ENCODE measurements at places on chromosomes 1 and 21.

- peak; percentile 16 for DNase-seq
Measured at GRCh38 chr1:150165622-150166612, 16.2 kb downstream of the PLEKHO1 start.

- no peak for DNase-seq
Measured at GRCh38 chr1:78040484-78041089, 5.2 kb upstream of the GIPC2 start.

- no peak for DNase-seq
Measured at GRCh38 chr1:216884614-216885229, 161.5 kb upstream of the ESRRG start.

DNA sequence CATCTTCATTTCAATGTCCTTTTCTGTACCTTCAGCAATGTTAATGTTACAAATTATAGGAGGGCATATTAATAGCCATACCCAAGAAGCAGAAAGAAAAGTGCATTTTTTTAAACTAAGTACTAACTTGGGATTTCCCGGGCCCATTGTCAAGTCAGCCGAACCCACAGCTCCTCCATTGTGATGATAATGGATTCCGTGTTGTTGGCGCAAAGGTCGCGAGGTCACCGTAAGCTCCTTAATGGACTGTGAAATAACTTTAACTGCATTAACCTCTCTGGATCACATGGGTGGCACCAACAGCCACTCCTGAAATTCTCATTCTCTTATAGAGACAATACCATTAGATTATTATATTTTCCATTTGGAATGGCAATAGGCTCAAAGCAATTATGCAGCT is 250.6 kb upstream of the RRP15 start:
- DNase-seq: no peak

- no peak for DNase-seq
Measured at GRCh38 chr1:9145021-9145668, 16.2 kb upstream of the GPR157 start.

GRCh38 chr1:172245788-172246187 is 174.7 kb upstream of the C1orf105 start:
- no peak for DNase-seq

GRCh38 chr1:110144366-110144765 is 5.9 kb upstream of the SLC6A17 start:
- DNase-seq: no peak

DNA sequence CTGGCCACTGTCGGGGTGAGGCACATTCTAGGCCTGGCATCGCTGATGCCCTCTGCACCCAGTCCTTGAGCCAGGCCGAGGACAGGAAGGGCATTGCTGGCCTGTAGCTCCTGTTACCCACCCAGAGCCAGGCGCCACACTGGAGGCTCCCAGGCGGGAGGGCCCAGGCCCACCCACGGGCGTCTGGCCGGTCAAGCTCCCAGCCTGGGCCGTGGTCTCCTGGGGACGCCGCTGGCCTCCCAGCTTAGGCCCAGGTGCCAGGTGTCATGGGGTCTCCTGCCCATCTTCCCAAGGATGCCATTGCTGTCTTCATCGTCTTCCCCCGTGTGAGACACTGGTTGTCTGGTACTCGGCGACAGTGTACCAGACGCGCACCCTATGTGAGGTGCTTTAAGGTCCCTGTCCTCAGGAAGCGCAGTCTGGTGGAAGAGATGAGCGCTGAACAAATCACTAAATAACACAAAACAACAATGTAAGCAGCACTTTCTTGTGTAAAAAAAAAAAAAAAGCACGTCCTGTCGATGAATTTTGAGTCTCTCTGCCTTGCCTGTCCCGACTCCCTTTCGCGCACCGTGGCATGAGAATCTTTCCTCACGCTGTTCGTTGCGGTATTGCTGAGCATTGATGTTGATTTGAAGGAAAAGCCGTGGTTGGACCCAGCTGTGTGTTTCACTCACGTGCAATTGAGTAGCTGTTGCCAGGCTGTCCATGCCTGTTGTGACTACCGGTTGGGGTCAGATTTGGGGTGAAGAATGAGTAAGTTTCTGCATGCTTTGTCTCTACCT is 27.0 kb upstream of the TRAPPC10 start:
- no peak for DNase-seq

DNA sequence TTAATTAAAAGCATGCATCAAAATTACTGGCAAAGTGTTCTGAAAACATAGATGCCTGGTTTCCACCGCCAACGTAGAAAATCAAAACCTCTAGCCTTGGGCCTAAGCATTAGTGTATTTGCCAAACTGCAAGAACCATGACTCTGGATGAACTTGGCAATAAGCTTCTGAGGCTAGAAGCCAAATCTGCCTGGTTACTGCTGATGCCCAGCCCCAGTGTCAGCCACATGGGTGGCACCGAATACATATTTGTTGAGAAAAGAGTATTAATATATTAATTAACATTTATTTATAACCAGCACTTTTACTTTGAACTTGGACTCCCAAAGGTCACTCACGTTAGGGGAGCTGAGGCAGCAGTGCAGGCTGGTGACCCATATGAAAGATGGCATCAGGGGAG is 140.6 kb upstream of the HMGB4 start:
- DNase-seq: no peak

- DNase-seq: no peak
Measured at GRCh38 chr21:31078796-31079195, 40.5 kb upstream of the KRTAP19-8 start.

GRCh38 chr1:9687120-9687873 is 35.8 kb downstream of the PIK3CD start:
- DNase-seq: peak; percentile 78

GRCh38 chr1:117834416-117834815 is 95.0 kb downstream of the GDAP2 start:
- no peak for DNase-seq

DNA sequence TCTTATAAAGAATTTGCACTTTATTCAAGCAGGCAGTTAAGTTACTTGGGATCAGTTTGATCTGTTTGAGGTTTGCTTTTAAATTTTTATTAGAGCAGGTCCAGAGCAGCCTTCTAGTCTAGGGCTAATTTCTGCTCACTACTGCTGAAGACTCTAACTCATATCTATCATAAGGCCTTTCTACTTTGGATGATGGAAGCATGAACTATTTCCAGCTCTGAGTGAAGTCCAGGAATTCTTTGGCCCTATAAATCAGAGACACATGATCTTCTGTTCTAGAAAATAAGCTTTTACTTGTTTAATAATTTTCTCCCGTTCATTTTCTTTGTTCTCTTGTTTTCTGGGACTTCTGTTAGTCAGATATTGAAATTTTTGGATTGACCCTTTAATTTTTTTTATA is 14.7 kb downstream of the NIBAN1 start:
- DNase-seq: no peak

DNA sequence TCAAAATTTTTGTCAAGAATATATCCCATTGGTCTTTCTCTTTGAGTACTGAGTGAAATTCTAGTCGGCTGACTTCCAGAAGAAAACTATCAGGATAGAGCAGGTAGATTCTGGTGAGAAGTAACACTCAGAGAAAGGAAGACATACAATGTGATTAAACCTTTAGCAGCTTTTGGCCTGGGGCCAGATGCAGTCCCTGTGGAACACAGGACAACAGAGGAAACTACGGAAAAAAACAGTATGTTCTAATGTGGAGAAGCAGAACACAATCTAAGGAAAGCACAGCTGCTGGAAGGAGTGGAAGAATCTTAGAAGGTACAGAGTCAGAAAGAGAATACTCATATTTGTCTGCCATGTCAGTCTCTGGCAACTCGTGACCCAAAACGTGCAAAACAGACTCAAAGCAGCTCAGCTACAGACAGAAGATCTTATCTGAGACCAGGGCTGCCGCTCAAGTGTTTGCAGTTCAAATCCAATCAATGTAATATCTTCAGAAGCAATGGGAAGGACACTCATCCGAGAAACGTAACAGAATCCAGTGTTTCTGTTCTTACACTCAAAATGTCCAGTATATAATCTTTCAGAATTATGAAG is 283.8 kb downstream of the MRPL39 start:
- DNase-seq: no peak

GRCh38 chr1:238558156-238558555 is 667.4 kb upstream of the ZP4 start:
- no peak for DNase-seq

DNA sequence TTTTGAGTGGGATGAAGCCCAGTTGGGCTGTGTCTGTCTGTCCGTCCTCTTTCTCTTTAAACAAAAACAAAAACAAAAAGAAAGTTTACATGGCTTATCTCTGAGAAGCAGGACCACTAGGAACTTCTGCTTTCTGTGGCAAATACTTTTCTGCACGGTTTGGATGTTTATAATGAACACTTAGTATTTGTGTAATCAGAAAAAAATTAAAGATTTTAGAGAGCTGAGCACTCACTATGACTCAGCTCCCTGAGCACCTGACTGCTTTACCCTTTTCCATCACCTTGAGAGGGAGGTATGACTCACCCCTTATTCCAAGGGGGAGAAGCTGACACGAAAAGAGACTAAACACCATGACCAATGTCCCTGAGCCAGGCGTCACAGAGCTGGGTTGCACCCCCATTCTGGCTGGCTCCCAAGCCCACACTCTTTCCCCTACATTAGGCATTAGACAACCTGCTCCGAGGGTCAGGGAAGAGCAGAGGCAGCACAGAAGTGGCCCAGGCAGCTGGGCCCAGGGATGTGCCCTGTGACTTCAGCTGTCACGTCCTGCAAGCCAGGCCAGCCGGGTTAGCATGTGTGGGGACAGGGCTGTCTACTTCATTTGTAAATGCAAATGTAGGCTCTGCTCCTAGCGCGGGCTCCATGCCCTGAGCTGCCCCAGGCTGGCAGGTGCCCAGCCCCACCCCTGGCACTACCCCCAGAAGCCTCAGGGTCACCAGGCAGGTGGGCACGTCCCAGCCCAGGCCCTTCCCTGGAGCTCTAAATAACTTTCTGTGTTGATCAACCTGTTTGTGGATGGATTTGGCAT is 30.4 kb downstream of the RAP1GAP start:
- DNase-seq: no peak

DNA sequence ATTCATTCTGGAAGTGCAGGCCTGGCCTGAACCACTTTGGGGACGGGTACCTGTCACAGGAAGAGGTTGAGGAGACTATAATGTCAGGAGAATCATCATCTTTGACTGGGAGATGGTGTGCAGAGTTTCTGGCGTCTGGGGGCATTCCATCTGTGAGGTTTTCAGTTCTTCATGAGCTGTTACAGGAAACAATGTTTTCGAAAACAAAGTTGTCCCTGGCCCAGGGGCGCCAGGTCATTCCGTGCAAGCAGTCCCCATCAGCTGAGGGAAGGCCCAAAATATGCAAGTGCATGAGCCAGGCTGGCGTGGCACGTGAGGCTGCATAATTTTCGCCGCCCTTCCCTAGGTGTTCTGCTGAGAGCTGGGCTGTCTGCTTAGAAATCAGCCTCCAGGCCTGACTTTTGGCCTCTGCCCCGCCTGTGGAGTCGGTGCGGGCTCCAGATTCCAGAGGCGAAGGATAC is 68.4 kb upstream of the ATP5PO start:
- DNase-seq: no peak

GRCh38 chr1:103106426-103107341 is 1.6 kb downstream of the COL11A1 start:
- DNase-seq: no peak

DNA sequence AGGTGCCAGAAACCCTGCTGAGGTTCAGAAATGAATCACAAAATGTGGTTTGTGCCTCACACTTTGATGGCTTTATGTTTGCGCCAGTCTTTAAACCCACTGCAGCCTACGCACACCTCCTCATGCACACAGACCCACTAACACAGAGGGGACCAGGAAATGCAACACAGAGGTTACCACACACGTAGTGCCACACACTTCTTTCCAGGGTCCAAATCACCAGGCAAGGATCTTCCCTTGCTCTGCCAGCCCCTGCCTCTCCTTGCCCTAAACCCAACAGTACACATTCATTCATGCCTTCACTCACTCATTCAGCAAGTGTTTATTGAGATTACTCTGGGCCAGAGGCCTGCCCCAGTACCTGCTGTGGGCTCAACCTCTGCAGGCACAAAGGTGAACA is 17.5 kb downstream of the MAB21L3 start:
- peak; percentile 37 for DNase-seq

- DNase-seq: no peak
Measured at GRCh38 chr1:15028616-15029015, 124.9 kb upstream of the TMEM51 start.

DNA sequence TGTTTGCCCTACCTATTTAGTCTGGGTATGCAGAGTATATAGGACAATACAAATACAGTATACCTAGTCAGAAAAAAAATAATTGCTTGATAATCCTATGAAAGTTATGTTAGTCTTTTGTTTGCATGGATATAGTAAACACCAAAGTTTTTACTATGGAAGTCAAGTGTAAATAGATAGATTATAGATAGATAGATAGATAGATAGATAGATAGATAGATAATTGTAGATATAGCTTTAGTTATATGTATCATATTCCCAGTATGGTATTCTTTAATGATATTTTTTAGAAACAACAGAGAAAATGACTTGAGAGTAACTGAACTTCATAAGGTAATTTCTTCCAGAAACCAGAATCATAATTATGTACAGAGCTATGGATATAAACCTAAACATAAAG is 158.2 kb downstream of the NCAM2 start:
- DNase-seq: no peak

GRCh38 chr1:55326496-55327243 is 111.5 kb upstream of the USP24 start:
- DNase-seq: no peak

- DNase-seq: no peak
Measured at GRCh38 chr1:153548722-153549688, at the start of gene S100A3. TSS of gene S100A3 (minus strand) at chr1:153549258. CDS start at chr1:153548485, 773 bp downstream.

DNA sequence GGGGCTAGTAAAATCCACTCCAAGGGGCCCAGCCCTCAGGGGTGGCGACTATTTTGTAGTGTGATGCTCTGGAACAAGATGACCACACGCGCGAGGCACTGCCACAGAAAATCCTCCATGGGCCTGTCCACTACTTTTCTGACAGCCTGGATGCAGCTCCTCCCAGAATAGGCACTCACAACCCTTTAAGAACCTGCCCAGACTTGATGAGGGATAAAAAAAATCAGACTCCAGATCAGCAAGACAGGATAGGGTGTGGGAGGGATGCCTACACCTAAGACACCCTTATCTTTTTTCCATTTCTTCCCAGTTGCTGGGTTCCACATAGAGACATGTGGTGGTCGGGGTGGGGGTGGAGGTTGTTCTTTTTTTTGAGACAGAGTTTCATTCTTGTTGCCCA is 33.5 kb downstream of the PCAT6 start:
- DNase-seq: no peak

- DNase-seq: no peak
Measured at GRCh38 chr1:203520315-203520714, 26.4 kb downstream of the OPTC start.

DNA sequence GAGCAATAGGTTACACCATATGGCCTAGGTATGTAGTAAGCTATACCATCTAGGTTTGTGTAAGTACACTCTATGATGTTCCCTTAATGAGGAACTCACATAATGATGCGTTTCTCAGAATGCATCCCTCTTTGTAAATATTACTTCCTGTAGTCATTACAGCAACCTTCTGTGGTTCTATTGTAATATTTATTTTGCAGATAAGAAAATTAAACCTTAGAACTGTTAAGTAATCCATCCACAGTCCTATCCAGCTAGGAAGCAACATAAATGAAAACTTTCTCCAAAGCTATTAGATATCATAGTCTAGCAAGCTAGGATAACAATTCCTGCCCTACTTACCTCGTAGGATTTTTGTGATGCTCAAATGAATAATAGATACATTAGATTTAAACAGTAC is 88.7 kb downstream of the WLS start:
- DNase-seq: no peak
